Calu3 (cell line): ENCODE measurements at places on chromosomes 2 and 18.

GRCh38 chr18:44766450-44766849 is 85.8 kb downstream of the SETBP1 start:
- no peak overlapping the region for H3K27ac ChIP-seq
- no peaks in the 10 kb centered on the region for H3K27me3 ChIP-seq
- DNase-seq, result no peak
- no peak overlapping the region for H3K4me3 ChIP-seq
- H3K36me3 ChIP-seq, result no peaks in the 10 kb centered on the region
- H3K4me1 ChIP-seq, result peaks cover 21% of the 10 kb centered on the region

- H3K27me3 ChIP-seq, result no peaks in the 10 kb centered on the region
- no peak for DNase-seq
- H3K27ac ChIP-seq, result no peak overlapping the region
- H3K4me1 ChIP-seq, result peaks cover 10% of the 10 kb centered on the region
Measured at GRCh38 chr2:227308784-227309183, 16.3 kb upstream of the MFF start.

- H3K4me1 ChIP-seq, result no peaks in the 10 kb centered on the region
- H3K27me3 ChIP-seq, result no peaks in the 10 kb centered on the region
- no peak for DNase-seq
Measured at GRCh38 chr2:241088376-241088775, 13.7 kb downstream of the MTERF4 start.

DNA sequence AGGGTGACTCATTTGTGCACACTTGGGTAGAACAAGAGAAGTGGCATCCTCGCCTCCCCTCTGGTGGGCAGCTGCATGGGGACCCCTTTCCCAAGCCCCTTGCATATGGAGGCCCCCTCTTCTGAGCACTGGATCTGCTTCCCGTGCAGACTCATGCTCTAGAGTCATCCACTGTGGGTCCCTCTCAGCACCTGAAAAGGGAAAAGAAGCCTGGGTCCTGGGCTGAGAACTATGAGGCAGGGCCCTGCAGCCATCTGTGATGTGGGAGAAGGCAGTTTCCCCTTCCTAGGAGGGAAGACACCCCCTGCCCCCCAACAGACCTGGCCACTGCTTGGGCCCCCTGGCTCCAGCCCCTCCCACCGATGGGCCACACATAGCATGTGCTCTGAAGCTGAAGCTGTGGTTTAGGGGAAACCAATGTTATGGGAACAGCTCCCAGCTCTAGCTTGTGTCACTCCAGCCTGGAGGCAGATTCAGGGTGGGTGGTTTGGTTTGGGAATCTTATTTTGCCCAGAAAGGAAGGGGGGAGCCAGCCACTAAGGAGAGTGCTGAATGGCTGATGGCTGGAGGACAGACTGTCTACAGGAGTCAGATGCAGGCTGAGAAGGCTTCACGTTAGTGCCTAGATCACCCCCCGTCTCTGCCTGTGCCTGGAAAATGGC is 172.8 kb downstream of the GLI2 start:
- peaks cover 31% of the 10 kb centered on the region for H3K4me1 ChIP-seq
- no peak overlapping the region for H3K4me3 ChIP-seq
- no peaks in the 10 kb centered on the region for H3K27me3 ChIP-seq

DNA sequence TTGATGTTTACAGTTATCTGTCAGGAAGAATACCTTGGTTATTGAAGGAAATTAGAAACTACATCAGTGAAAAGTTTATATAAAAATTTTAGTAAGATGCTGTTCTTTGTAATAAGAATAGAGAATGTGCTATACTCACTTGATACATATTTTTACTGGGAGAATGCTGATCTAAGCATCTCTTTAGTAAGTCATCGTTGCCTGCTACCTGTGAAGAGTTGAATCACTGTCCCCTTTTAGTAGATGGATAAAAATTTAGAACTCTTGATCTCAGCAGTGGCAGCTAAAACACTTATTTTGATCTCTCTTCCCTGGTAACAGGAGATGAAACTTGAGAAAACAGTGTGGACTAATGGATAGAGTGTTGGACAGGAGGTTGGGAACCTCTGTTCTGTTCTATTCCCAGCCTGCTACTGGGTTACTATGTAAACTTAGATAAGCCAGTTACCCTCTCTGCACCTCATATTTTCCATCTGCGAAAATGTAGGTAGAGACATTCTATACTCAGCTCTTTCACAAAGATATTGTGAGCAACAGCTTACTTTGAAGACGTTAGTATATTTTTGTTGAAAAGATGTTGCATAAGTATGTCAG is 100.3 kb downstream of the FEZ2 start:
- H3K36me3 ChIP-seq, result peaks cover 11% of the 10 kb centered on the region
- H3K4me3 ChIP-seq, result no peak overlapping the region
- H3K27me3 ChIP-seq, result no peaks in the 10 kb centered on the region
- no peak for DNase-seq

DNA sequence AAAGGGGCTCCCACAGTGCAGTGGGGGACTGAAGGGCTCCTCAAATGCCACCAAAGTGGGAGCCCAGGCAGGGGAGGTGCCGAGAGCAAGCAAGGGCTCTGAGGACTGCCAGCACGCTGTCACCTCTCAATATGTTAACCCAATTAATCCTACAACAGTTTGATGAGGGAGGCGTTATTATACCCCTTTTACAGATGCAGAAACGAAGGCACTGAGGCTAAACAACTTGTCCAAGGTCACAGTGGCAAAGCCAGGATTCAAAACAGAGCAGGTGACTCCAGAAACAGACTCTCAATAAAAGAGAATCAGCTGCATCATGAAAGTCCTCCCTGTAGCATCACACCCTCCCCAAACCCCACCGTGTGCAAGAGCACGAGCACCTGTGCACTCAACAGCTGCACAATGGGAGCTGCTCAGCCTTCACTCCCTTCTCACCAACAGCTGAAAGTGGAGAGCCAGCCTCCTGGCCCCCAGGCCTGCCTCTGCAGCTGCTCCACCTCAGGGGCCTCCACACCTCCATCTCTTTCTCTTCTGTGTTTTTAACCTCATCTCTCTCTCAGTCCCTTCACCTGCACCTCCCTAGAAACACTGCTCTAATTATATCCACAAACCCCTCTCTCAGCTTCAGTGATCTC is 8.1 kb downstream of the NPC1 start:
- no peaks in the 10 kb centered on the region for H3K27me3 ChIP-seq
- H3K36me3 ChIP-seq, result peaks cover 70% of the 10 kb centered on the region
- H3K4me3 ChIP-seq, result no peak overlapping the region
- no peak for DNase-seq
- H3K4me1 ChIP-seq, result peaks cover 61% of the 10 kb centered on the region
- peak overlapping the region; percentile 15 for H3K27ac ChIP-seq
